Naive thymus-derived CD4-positive, alpha-beta T cell (primary cell): ENCODE measurements at places on chromosomes 12 and 14. TPM values are rescaled to one million over a fixed set of nuclear protein-coding genes. Genes with fewer than 3 reads are reported as not detected.

- H3K4me1 ChIP-seq, result no peaks in the 10 kb centered on the region
- no peaks in the 10 kb centered on the region for H3K36me3 ChIP-seq
- H3K27ac ChIP-seq, result no peak overlapping the region
- no peak overlapping the region for H3K4me3 ChIP-seq
- H3K27me3 ChIP-seq, result no peaks in the 10 kb centered on the region
- DNase-seq, result no peak
Observed at GRCh38 chr14:53902307-53902706, 54.3 kb downstream of the BMP4 start.

Gene TCL1B
- total RNA-seq, result not detected

DNA sequence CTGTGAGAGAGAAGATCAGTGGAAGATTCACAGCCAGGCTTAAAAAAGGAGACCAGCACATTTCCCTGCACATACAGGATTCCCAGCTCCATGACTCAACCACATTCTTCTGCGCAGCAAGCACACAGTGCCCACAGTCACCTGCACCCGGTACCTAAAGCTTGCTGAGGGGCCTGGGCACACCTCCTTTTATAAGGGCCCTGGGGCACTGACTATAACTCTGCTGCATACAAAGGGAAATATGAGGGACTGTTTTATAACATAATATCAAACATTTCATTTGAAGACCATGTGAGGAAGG, 322.9 kb downstream of the DAD1 start:
- no peaks in the 10 kb centered on the region for H3K27me3 ChIP-seq
- no peaks in the 10 kb centered on the region for H3K36me3 ChIP-seq
- no peaks in the 10 kb centered on the region for H3K4me1 ChIP-seq

DNA sequence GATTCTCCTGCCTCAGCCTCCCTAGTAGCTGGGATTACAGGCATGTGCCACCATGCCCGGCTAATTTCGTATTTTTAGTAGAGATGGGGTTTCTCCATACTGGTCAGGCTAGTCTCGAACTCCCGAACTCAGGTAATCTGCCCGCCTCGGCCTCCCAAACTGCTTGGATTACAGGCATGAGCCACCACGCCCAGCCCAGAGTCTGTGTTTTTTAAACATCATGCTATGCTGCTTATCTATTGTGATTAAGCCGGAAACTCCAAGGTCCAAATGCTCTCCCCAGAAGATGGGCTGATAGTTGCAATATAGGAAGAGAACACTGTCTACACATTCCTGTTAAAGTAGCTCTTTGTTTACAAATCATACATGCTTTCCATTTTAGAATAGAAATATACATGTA, 30.5 kb upstream of the MAX start:
- no peak overlapping the region for H3K27ac ChIP-seq
- H3K4me3 ChIP-seq, result no peak overlapping the region
- no peaks in the 10 kb centered on the region for H3K4me1 ChIP-seq

DNA sequence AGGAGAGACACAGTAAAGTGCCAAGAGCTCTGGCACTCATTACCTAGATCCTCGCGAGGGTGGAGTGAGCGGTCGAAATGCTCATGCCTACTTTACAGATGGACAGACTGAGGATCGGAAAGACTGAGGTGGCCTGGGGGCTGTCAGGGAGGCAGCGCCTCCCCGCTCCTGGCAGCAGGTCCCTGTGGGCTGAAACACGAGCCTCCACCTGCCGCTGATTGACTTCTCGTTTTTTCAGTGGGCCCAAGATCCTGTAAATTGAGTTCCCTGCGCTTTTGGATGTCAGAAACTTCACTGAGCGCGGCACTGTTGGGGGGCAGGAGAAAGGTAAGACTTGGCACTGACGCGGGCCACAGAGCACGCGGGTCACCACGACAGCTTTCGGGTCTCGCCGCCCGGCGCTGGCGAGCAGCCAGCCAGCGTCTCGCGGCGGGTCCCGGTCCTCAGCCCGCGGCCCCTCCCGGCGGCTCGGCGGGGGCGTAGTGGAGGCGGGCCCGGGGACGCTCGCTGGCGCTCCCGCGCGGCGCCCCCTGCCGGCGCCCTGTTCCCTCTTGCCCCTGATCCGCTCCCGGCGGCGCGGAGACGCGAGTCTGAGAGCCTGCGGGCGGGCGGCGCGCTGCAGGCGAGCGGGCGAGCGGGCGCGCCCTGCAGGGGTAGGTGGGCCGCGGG, 552 bp upstream of the SCN8A start:
- H3K4me3 ChIP-seq, result peak overlapping the region; percentile 60
- H3K36me3 ChIP-seq, result no peaks in the 10 kb centered on the region
- H3K27me3 ChIP-seq, result peaks cover 12% of the 10 kb centered on the region
- peaks cover 6% of the 10 kb centered on the region for H3K4me1 ChIP-seq
- no peak overlapping the region for H3K27ac ChIP-seq

DNA sequence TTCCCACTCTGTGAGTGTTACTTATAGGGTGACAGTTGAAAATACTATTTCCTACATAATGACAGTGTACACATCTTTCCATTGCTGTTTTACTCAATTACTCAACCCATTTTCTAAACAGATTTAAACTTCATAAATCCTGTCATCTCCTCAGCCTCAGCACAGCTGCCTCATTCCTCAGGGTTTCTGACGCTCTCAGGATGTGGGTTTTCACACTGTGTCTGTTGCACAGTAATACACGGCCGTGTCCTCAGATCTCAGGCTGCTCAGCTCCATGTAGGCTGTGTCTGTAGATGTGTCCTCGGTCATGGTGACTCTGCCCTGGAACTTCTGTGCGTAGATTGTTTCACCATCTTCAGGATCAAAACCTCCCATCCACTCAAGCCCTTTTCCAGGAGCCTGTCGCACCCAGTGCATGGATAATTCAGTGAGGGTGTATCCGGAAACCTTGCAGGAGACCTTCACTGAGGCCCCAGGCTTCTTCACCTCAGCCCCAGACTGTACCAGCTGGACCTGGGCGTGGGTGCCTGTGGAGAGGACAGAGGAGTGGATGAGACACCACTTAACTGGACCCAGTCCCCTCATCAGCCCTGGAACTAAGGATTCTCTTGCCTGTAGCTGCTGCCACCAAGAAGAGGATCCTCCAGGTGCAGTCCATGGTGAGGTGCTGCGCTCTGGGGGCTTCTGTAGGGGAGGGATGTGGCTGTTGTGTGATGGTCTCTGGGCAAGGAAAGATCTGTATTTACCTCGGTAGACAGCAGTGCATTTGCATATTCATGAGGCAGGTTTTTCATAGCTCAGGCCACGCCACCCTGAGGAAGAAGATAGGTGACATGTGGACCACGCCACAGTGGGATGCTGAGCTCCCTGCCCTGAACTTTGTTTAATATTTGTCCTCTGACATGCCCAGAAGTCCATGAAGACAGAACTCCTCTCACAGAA, 750.2 kb downstream of the TMEM121 start:
- peaks cover 22% of the 10 kb centered on the region for H3K4me1 ChIP-seq
- H3K36me3 ChIP-seq, result no peaks in the 10 kb centered on the region
- H3K4me3 ChIP-seq, result no peak overlapping the region
- peak; percentile 79 for DNase-seq
- H3K27me3 ChIP-seq, result peaks cover 5% of the 10 kb centered on the region

Gene REM2
- 8.6 TPM for total RNA-seq
